Cardiac septum (tissue), 1 donor: ENCODE measurements at places on chromosomes 5 and 9. TPM values are rescaled to one million over a fixed set of nuclear protein-coding genes. Genes with fewer than 3 reads are reported as not detected.

The PLEKHG4B gene
- total RNA-seq = 0.03 TPM

The LCN15 gene
- not detected for total RNA-seq

The TNFSF8 gene
- total RNA-seq = 0.86 TPM

The NLN gene
- total RNA-seq = 17.2 TPM

The CCDC192 gene
- total RNA-seq = not detected

The ANKRD20A1 gene
- total RNA-seq = 0.59 TPM

The RLN2 gene
- total RNA-seq = 0.35 TPM

The HTR1A gene
- not detected for total RNA-seq

The DCP2 gene
- total RNA-seq = 21.8 TPM

- no peak for DNase-seq
Observed at GRCh38 chr5:125064621-125065438, 318.4 kb upstream of the ZNF608 start.

DNA sequence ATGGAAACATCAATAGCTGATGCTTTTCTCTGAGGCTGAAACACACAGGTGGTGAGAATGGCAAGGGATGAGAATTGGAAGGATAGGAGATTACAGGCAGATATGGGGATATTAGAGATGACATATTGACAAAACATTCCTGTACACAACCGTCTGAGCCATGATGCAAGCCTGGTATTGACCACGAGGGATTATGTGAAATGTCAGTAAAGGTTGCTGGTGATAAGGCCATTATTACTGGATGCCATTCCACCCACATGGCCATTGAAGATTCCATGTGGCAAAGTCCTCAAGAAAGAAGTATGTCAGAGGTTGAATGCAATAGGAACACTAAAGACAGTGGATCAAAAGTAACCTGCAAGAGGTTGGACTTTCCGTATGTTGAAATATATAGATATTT, 15.7 kb downstream of the GRAMD2B start:
- no peak for DNase-seq

DNA sequence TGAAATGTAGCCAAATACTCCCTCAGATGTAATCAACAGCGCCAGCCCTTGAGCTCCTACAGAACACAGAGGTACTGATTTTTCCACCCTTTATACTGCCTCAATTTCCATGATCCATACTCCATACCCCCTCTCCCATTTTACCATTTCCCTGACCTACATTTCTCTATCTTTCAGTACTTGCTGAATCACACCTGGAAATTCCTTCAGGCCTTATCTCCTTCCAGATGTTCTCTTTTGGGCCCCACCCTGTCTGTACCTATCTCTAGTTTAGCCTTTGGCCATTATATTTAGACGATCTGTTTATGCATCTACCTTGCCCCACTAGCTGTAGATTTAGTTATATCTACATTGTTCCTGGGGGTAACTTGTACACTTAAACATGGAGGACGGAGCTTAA, 5.5 kb downstream of the NIM1K start:
- DNase-seq = no peak

DNA sequence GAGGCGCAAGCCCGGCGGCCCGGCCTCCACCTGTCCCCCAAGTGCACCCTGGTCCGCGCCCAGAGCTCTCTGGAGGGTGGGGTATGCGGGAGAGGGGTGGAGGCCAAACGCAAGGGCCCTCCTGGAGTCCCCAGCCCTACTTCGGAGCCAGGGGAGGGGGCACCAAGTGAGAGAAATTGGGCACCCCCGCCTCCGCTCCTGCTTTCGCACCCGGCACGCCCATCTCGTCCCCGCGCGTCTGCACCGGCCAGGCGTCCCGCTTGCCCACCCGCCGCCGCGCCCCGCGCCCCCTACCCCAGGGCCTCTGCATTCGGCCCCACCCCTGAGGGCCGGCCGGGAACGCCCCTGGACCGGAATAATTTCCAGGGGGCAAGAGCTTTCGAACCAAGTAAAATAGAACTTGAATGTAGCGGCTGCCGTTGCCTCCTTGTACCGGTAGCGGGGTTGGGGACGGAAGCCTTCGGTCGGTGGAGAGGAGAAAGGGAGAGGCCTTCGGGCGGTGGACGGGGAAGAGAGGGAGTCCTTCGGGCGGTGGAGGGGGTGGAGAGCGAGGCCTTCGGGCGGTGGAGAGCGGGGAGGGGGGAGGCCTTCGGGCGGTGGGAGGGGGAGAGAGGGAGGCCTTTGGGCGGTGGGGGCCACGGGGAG, 694 bp upstream of the PHPT1 start:
- DNase-seq = no peak

- no peak for DNase-seq
Observed at GRCh38 chr5:173198049-173198448, 37.0 kb downstream of the NKX2-5 start.

DNA sequence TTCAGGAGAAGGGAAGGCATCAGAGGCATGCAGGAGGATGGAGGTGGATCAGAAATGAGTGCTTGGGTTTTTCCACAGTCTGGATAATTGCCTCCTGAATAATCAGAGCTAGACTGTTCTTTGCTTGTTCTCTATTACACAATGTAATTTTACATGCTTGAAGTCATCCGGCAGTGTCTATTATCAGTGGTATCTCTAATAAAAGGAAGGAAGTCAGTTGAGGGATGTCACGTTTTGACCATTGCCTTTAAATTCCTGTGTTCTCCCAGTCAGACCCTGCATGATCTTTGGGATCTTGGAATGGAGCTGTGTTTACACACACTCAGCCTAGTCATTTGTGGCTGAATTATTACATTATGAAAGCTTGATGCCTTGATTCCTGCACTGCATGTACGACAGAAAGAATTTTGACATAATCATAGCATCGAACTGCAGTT, 91.0 kb downstream of the PDE8B start:
- DNase-seq = no peak

DNA sequence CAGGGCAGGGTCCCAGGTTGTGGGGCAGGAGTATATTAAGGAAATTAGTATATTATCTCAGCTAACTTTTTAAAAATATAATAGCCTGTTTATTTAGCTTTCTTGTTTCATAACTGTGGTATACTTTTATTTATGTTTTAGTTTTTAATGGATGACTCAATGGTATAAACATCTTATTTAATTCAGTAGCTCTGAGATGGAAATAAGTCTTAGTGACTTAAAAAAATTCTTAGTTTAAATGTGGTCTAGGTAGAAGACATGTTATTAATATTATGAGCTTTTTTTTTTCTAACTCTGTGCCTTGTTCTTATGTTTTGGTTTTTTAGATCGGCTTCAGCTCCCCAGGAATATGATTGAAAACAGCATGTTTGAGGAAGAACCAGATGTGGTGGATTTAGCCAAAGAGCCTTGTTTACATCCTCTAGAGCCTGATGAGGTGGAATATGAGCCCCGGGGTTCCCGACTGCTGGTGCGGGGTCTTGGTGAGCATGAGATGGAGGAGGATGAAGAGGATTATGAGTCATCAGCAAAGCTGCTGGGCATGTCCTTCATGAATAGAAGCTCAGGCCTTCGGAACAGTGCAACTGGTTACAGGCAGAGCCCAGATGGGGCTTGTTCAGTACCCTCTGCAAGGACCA, 43.1 kb downstream of the LNPEP start:
- no peak for DNase-seq

- no peak for DNase-seq
Observed at GRCh38 chr5:112279082-112279481, 140.0 kb downstream of the EPB41L4A start.

DNA sequence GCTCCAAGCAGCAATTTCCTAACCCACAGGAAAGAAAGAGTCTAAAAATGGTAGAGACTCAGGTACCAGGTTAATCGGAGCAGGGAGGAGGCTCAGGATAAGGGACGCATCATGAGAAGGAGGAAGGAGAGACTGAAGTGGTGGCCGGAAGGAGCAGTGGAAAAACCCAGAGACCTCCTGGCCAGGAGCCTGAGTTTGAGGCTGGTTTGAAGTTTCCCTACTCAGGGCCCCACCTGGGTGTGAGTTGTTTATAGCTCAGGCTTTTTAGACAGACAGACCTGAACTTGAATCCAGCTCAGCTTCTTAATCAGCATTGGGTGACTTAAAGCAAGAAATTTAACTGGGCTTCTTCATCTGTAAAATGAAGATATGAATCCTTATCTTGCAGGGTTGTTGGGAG, 11.9 kb upstream of the AQP7 start:
- no peak for DNase-seq

GRCh38 chr5:149014571-149015031, 48.3 kb downstream of the SH3TC2 start:
- DNase-seq = no peak

GRCh38 chr5:8461543-8461942, 592.6 kb downstream of the MTRR start:
- no peak for DNase-seq

GRCh38 chr5:111252799-111253545, 28.8 kb downstream of the CAMK4 start:
- no peak for DNase-seq

DNA sequence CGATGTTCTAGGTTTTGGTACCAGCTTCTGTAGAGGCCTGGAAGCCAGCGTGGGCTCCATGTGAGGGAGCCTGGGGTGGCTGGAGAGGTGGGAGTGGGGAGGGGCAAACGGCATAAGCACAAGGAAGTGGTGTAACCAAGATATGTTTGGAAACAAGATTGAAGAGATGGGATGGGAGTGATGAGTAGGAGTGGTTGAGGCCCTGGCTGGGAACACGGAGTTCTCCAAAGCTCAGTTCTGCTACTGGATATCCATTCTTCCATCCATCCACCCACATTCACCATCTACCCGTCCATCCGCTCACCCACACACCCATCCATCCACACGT, 12.2 kb downstream of the TSPAN17 start:
- no peak for DNase-seq

- DNase-seq = no peak
Observed at GRCh38 chr5:141234109-141234667, 11.0 kb upstream of the PCDHB15 start.

GRCh38 chr5:91332267-91333045, 50.7 kb downstream of the ARRDC3 start:
- no peak for DNase-seq

DNA sequence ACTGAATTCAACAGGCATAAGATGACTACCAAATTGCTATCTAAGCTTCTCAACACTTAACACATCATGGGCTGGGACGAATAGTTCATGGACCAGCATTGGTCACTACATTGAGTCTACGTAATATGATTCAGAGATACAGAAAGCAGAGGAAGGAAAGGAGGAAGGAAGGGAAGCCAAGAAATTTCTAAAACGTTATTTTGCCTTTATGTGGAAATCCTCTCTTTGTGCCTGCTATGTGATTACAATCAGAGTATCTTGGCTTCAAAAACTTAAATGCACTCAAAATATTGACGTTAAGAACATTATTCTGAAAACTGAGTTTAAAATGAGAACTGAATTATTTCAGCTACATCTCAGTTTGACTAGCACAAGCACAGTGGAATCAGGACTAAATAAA, 88.1 kb upstream of the RETREG1 start:
- DNase-seq = no peak

DNA sequence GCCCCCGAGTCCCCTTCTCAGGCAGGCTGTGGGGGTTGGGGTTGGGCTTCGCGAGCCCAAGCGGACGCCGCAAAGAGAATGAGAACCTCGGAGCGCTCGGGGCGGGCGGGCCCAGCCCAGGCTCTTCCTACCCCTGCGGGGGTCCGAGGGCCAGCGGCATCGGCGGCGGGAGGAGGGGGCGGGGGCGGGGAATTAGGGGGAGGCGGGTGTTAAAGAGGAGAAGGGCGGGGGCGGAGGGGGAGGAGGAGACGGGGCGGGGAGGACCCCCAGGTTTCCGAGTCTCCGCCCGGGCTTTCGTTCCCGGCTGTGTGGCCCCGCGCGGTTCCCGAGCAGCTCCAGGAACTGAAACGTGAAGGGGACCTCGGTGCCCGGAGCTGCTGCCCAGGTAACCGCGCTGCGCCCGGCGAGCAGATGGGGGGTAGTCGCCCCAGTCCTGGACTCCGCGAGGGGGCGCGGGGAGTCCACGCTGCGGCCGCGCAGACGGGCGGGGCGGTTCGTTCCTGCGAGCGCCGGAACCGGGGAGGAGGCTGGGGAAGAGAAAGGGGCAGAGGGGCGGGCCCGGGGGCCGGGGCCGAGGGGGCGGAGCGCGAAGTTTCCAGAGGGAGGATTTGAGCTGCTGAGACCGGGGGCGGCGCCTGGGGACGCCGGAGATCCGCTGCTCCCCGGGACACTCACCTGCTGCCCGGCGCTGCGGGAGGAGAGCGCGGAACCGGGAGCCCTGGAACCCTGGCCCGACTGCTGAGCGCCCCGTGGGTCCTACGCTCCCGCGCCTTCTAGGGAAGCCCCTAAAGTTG, 38.4 kb upstream of the PLEKHG4B start:
- DNase-seq = no peak

GRCh38 chr5:142784401-142784955, 14.3 kb downstream of the ARHGAP26 start:
- no peak for DNase-seq

- DNase-seq = no peak
Observed at GRCh38 chr9:99162759-99163364, 57.9 kb downstream of the TGFBR1 start.

DNA sequence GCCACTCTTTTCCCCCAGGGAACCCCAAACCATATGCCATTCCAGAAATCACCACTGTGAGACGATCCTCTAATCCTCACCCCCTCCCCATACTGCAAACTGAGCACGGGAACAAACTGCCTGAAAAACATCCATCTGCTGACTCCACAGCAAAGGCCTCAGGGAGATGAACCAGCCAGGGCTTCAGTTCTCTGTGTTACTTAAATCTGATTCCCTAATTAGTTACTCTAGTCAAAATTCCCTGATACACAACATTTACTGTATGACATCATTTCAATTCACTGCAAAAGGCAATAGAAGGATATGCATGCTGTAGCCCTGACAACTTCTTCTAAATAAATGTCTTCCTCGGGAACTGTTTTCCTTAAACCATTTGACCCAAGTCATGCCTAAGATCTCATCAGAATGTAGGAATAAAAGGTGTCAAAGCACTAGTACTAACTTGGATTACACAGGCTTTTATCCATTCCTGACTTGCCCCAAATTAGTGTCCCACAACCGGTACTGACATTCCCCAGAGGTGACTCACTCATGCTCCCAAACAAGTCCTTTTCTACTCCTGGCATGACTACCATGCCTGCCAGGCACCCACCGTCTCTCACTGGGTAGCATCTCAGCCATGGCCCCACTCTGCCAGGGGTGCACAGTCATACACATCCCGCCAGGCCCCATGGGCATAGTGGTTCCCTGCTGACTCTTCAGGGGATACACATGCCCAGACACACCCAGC, 35.0 kb downstream of the MTX3 start:
- DNase-seq = no peak

DNA sequence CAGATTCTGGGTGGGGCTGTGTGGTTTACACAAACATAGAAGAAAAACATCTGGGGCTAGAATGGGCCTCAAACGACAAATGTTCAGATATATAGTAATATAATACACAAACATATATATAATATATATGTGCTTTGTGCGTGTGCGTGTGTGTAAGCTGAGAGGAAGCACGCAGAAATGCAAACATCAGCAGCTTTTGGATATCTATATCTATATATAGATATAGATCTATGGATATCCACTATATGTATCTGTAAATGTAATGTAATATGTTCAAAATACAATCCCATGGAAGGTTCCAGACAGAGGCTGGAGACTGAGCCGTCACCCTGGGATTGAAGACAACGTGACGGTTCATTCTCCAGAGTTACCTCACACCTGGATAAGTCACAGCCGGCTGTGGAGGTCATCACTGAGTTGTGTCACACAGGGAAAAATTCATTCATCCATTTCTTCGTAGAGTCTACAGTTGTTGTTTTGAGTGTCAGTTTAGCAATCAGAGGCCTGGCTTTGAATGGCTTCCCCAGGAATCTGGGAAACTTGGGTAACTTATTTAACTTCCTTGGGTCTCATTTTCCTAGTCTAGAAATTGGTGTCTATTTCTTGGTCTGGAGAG, 123.0 kb upstream of the CPEB4 start:
- DNase-seq = no peak

GRCh38 chr5:141867139-141867538, 11.1 kb downstream of the PCDH1 start:
- DNase-seq = no peak
